ENCODE measurements at places on chromosomes 13 and 19. TPM values are rescaled to one million over a fixed set of nuclear protein-coding genes. Genes with fewer than 3 reads are reported as not detected.
A peak's percentile ranks its signal among the peaks of the same experiment; 100 is the strongest.

DNA sequence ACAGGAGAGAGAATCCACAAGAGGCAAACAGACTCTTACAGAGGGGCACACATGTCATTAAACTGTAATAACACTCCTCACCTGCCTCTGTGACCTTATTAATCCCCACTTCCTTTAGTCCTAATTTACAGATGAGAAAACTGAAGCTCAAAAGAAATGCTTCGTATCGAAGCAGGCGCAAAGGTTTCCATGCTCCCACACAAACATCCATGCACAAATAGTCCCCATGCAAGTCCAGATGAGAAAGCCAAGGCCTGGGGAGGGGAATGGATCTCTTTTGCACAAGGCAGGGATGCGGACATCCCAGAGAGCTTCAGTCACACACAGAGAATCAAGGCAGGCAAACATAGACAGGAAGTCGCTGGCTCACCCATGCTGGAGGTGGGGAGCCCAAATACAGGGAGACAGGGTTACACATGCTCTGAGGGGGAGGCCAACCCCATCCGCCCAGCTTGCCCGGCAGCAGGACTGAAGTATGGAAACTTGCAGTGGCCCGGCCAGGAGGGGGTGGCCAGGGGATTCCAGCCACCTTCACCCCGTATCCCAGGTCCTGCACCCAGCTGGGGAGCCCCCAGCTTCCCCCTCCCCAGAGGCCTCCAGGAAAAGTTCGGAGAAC lies 468 bp downstream of the S1PR5 start:
- DNase-seq: no peak

DNA sequence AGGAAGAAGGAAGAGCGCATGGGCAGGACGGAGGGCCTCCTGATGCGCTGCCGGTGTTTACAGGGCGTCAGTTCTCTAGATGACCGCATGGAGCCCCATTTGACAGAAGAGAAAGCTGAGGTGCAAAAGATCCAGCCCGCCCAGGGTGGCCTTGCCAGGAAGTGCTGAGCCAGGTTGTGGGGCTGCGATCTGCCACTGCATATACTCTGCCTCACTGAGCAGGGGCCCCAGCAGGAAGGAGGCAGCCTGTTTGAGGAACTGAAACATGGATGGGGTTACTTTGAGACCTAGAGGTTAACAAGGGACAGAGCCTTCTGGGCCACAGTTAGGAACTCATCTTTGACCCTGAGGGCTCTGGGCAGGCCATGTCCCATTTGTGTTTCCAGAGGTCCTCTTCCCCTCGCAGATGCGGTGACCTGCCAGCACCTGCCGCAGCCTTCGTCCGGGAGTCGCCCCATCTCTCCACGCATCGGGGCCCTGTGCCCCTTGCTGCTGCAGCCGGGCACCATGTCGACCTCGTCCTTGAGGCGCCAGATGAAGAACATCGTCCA lies 3.2 kb downstream of the EPN1 start:
- DNase-seq: no peak

- no peak for DNase-seq
Observed at GRCh38 chr19:8370176-8371010, 6.4 kb downstream of the ANGPTL4 start.

DNA sequence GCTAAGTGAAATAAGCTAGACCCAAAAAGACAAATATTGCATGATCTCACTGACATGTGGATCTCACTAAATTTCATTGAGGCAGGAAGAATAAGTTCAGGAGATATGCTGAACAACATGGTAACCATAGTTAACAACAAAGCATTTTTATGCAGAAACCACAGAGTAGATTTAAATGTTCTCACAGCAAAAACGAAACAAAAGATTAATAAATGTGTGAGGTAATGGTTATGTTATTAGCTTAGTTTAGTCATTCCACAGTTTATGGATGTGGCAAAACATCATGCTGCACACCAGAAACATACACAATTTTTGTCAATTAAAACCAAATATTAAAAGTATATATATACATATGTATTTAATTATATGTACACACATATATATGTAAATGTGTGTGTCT lies 765.8 kb downstream of the SLITRK5 start:
- no peak for DNase-seq

GRCh38 chr13:112775791-112776279 lies 86.0 kb downstream of the ATP11A start:
- peak; percentile 81 for DNase-seq

GRCh38 chr19:39833160-39833463 lies 850 bp downstream of the DYRK1B start:
- DNase-seq: no peak

GRCh38 chr19:9040131-9040530 lies 29.9 kb upstream of the MUC16 start:
- no peak for DNase-seq

DNA sequence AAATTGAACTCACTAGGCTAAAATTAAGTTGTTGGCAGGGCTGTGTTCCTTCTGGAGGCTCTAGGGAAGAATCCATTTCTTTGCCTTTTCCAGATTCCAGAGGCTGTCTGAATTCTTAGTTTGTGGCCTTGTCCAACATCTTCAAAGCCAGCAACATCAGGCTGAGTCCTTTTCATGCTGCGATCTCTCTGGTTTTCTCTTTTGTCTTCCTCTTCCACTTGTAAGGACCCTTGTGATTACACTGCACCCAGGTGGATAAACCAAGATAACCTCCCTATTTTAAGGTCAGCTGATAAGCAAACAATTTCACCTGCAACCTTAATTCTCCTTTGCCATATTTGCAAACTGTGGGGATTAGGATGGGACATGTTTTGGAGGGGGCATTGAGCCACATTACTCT lies 11.5 kb downstream of the UTP14C start:
- DNase-seq: no peak

GRCh38 chr19:57438925-57439324 lies 3.8 kb downstream of the ZNF749 start:
- no peak for DNase-seq

DNA sequence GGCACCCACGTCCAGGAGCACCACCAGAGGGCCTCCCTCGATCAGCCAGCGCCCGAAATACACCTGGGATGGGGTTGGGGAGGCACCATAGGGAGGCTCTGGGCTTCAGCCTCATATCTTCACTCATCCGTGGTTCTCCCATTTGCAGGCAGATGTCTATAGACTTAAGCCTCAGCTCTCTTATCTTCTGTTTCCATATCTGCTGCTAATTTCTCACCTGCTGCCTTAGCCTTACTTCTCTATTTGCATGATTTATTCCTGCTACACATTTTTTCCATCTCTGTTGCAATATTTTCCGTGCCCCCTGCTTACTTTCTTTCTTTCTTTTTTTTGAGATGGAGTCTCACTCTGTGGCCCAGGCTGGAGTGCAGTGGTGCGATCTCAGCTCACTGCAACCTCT lies 5.8 kb downstream of the GYS1 start:
- no peak for DNase-seq

DNA sequence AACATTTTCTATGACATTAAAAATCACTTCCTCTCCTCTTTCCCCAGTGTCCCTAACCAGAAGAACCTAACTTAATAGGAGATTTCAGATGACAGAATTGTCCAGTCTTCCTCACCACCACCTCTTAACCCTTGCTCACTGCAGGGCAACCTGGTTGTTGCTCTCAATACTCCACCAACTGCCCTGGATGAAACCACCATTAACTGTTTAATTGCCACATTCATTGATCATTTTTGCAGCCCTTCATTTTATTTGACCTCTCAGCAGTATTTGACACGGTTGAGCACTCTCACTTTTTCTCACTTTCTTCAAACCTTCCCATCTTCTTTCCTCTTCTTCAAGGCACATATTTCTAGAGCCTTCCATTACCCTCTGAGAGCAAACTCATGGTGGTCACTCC lies 84.0 kb downstream of the MBNL2 start:
- no peak for DNase-seq

DNA sequence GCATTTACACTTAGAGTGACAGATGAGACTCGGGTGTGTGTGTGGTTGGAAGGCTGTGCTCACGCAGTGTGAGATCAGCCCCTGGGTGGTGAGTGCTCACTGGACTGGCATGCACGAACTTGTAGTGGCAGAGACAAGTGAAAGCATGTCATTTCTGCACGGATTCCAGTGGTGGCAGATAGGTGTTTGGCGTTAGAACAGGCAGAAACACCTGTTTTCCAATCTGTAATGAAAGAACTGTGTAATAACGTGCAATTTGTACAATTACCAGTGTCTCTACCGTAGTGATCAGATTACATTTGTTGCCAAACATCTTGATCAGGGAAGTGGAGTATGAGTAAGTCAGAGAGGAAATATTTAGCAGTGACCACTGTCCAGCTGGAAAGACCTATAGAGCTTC lies 8.2 kb downstream of the LAMP1 start:
- DNase-seq: no peak

GRCh38 chr19:10228920-10229319 lies 2.2 kb downstream of the S1PR2 start:
- no peak for DNase-seq

DNA sequence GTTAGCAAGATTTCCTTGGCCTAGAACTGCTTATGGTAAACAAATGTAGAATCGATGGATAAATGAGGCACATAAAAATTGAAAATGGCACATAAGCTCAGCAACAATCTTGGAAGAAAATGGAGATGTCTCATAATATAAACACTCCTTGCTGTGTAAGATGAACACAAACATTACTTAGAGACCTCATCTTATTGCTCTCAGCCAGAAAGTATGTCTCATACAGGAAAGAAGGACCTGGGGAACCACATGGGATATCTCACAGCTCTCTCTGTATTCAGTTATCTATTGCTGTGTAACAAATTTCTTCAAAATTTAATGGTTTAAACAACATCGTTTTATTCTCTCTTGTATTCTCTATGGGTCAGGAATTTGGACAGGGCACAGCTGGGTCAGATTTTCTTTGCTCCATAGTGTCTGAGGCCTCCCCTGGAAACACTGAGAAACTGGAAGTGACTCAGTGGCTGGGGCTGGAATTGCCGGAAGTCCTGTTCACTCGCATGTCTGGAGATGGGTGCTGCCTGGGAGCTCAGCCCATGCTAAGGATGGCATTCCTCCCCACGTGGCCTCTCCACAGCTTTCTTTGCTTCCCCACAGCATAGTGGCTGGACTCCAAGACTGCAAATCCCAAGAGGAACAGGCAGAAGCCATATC lies 105.1 kb downstream of the NUFIP1 start:
- DNase-seq: no peak

GRCh38 chr13:21476893-21477472 lies 17.9 kb upstream of the ZDHHC20 start:
- DNase-seq: peak; percentile 91

GRCh38 chr19:46783670-46784069 lies 4.7 kb downstream of the SLC1A5 start:
- DNase-seq: no peak

DNA sequence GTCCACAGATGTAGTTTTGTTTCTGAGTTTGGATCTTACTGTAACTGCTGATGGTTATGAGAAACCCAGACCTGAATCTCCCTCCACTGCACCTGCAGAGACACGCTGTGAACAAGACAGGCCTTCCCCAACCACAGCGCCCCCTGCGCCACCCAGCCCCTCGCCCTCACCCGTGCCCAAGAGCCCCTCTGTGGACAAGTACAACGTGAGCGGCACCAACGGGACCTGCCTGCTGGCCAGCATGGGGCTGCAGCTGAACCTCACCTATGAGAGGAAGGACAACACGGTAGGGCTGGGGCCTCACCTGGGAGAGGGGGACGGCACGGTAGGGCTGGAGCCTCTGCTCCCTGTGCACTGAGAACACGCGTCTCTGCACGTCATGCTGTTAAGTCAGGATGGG lies 22.3 kb downstream of the LAMP1 start:
- DNase-seq: no peak

- DNase-seq: no peak
Observed at GRCh38 chr13:44153496-44153895, 220.1 kb upstream of the SERP2 start.

DNA sequence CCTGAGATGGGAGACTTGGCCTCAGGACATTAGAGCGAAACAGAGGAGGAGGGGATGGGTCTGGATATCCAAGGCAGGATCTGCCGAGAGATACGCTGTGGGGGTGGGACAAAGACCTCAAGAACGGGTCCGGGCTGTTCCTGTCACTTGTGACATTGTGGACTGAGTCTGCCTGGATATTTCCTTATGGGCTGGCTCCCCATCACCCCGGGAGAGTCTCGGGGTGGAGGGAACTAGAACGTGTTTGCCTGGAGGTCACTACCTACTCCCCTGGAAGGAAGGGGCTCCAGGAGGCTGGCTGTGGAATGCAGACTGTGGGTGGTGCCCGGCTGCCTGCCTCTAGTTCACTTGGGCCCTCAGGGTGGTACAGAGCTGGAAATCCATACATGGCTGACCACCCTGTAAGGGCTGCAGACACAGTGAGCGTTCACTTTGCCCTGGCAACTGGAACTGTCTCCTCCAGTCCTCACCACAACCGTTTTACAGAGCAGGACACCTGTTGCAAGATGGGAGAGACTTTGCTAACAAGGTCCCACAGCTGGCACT lies 26.4 kb downstream of the DNM2 start:
- DNase-seq: no peak

DNA sequence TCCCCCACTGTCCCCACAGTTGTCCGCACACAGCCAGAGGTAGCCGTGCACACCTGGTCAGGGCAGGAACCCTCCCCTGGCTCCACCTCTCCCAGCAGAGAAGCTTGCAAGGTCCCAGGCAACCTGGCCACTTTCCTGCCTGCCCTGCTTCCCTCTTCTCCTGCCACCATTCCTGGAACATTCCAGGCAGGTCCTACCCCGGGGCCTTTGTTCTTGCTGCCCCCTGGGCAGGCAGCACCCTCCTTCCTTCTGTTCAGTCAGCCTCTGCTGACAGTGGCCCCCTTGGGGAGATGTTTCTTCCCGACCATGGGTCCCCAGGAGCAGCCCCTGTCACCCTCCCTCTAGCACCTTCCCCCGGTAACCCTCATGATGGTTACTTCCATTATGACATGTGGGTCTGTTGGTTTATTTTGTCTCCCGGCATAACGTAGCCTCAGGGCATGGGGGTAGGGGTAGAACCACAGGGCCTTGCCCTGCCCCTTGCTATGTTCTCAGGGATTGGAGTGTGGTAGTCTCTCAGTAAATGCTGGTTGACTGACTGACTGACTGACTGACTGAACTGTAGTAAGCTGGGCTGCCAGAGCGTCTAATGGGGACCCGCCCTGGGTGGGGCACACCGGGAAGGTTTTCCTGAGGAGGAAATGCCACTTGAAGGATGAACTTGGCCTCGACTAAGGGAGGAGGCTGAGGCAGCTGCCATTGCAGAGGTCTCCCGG lies 10.8 kb downstream of the PAK4 start:
- no peak for DNase-seq

- no peak for DNase-seq
Observed at GRCh38 chr19:29432677-29433076, 93.1 kb upstream of the VSTM2B start.

GRCh38 chr13:32409561-32410421 lies 18.1 kb downstream of the N4BP2L1 start:
- no peak for DNase-seq

Gene EMP3
- total RNA-seq: 91.4 TPM

Gene SLITRK1
- total RNA-seq: not detected

Gene METTL21C
- not detected for total RNA-seq

Gene APOC1
- 32.3 TPM for total RNA-seq

Gene POMP
- 88.7 TPM for total RNA-seq

Gene ZNF836
- 8.2 TPM for total RNA-seq

Gene ELAVL3
- not detected for total RNA-seq

Gene ZNF235
- total RNA-seq: 3.2 TPM

Gene SSC5D
- 13.9 TPM for total RNA-seq

Gene EFNA2
- not detected for total RNA-seq

Gene LILRB4
- 14.2 TPM for total RNA-seq

Gene PDE4C
- total RNA-seq: not detected

Gene MEIOSIN
- not detected for total RNA-seq

Measured in mesenteric fat pad (tissue), 1 donor.